ENCODE measurements at places on chromosomes 2 and 18.

DNA sequence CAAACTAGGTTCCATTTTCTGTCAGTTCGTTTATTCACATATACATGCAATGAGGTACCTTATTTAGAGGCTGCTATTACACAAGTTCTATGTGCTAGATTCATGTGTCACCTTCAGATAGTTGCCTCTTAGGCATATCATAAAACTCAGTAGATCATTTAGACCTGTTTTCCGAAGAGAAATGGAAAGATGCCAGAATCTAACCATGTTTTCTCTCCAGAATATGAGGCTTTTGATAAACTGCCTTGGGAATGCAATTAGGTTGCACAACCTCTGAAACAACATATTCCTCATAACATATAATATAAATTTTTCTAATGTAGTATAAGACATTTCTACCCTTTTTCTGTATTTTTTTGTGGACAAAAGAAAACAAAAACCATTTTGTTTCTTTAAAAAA, 108.1 kb downstream of the PRPF40A start:
- H3K4me1 ChIP-seq, result peaks cover 4% of the 10 kb centered on the region
- no peaks in the 10 kb centered on the region for H3K27me3 ChIP-seq
- H3K4me3 ChIP-seq, result no peak overlapping the region
- no peak for DNase-seq

GRCh38 chr2:163736433-163737189, 803 bp upstream of the FIGN start:
- no peaks in the 10 kb centered on the region for H3K4me1 ChIP-seq
- H3K4me3 ChIP-seq, result no peak overlapping the region
- DNase-seq, result no peak
- no peaks in the 10 kb centered on the region for H3K36me3 ChIP-seq
- H3K27ac ChIP-seq, result no peak overlapping the region

GRCh38 chr2:194380011-194380410, 1277.0 kb upstream of the SLC39A10 start:
- no peaks in the 10 kb centered on the region for H3K4me1 ChIP-seq
- no peak for DNase-seq
- H3K27ac ChIP-seq, result no peak overlapping the region
- no peak overlapping the region for H3K4me3 ChIP-seq

DNA sequence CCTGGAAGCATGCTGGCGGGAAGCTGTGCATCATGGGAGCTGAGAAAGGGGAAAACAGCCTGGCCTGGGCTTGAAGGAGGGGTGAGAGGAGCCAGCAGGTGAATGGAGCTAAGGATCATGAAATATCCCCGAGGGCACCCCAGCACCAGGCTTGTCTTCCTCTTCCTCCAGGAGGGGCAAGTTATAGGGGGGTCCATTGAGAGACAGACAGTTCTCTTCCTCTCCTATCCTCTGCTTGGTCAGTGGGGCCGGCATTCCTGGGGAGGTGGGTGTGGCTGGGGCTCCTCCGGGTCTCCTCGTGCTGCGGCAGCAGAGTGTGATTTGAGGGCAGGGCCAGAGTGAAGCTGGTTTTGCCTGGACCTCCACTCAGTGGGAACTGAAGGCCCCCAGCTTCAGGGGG, 78.9 kb downstream of the LIPG start:
- H3K27ac ChIP-seq, result no peak overlapping the region
- H3K27me3 ChIP-seq, result no peaks in the 10 kb centered on the region
- no peak overlapping the region for H3K4me3 ChIP-seq
- no peaks in the 10 kb centered on the region for H3K4me1 ChIP-seq
- no peak for DNase-seq

- no peaks in the 10 kb centered on the region for H3K36me3 ChIP-seq
- DNase-seq, result peak; percentile 20
- no peaks in the 10 kb centered on the region for H3K27me3 ChIP-seq
- peaks cover 3% of the 10 kb centered on the region for H3K4me1 ChIP-seq
- no peak overlapping the region for H3K4me3 ChIP-seq
- H3K27ac ChIP-seq, result peak overlapping the region; percentile 16
Observed at GRCh38 chr2:213232649-213233437, 51.4 kb upstream of the SPAG16 start.

DNA sequence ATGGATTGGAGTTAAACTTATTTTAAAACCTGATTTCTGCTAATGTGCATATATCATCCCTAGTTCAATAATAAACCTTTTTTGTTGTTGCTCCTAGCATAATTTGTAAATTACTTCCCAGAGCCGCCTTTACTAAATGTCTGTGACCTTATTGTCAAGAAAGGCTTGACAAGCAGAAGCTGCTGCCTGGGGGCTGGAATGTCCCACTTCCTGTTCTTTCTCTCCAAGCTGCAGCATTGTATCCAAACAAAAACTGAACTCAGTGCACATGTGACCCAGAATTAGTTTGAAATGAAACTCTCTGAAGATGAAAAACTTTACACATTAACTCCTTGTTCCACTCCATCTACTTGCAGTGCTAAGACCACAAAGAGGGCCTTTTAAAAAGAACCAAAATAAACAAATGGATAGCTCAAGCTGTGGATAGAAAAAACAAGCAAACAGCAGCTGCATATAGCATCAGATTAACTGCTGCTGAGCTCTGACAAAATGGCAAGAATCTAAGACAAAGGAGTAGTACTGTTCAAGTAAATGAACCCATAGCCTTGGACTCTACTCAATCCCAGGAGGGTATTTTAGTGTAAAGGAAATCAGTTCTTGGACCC, 99.8 kb upstream of the NEUROD1 start:
- H3K4me1 ChIP-seq, result no peaks in the 10 kb centered on the region
- H3K36me3 ChIP-seq, result no peaks in the 10 kb centered on the region
- H3K27ac ChIP-seq, result no peak overlapping the region
- DNase-seq, result no peak
- H3K27me3 ChIP-seq, result no peaks in the 10 kb centered on the region

GRCh38 chr2:65647249-65647842, 214.9 kb upstream of the SPRED2 start:
- no peak overlapping the region for H3K4me3 ChIP-seq
- H3K27me3 ChIP-seq, result no peaks in the 10 kb centered on the region
- H3K4me1 ChIP-seq, result no peaks in the 10 kb centered on the region
- H3K27ac ChIP-seq, result no peak overlapping the region
- no peak for DNase-seq
- no peaks in the 10 kb centered on the region for H3K36me3 ChIP-seq

DNA sequence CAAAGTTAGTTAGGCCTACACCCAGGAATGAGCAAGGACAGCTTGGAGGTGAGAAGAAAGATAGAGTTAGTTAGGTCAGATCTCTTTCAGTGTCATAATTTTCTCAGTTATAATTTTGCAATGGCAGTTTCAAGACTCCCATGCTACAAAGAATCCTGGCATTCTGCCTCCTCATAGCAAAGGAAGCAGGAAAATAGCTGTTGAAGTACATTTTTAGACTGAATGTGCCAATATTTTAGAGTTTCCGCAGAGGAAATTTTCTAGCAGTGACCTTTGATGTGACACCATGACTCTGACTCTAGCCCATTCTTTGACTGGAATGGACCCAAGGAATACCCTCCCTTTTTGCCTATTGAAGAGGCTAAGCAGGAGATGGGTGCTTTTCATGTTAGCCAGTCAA, 371.7 kb downstream of the PIK3C3 start:
- no peak for DNase-seq
- H3K4me1 ChIP-seq, result no peaks in the 10 kb centered on the region
- no peaks in the 10 kb centered on the region for H3K36me3 ChIP-seq
- H3K27me3 ChIP-seq, result no peaks in the 10 kb centered on the region

DNA sequence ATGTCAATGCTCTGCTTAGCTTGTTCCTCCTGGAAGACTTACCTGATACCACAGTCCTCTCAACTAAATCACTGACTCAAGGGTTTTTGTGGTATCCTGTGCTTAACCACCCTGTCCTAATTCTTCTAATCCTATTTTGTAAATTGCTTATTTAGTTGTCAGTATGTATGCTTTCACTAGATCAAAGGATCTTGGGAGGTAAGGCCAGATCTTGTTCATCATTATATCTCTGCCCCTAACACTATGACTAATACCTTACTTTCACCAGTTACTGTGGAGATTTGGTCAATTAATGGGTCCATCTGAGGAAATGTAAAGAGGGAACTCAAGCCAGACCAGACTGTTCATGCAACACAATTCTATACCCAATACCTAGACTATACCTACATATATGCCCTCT, 203.2 kb downstream of the GULP1 start:
- H3K27ac ChIP-seq, result no peak overlapping the region
- H3K36me3 ChIP-seq, result no peaks in the 10 kb centered on the region
- no peaks in the 10 kb centered on the region for H3K4me1 ChIP-seq
- no peak overlapping the region for H3K4me3 ChIP-seq
- no peak for DNase-seq

GRCh38 chr2:164937864-164938401, 17.4 kb downstream of the SLC38A11 start:
- H3K4me1 ChIP-seq, result no peaks in the 10 kb centered on the region
- H3K4me3 ChIP-seq, result no peak overlapping the region
- no peaks in the 10 kb centered on the region for H3K27me3 ChIP-seq
- H3K36me3 ChIP-seq, result no peaks in the 10 kb centered on the region

- H3K36me3 ChIP-seq, result no peaks in the 10 kb centered on the region
- H3K4me3 ChIP-seq, result no peak overlapping the region
- no peak for DNase-seq
- H3K4me1 ChIP-seq, result no peaks in the 10 kb centered on the region
- H3K27ac ChIP-seq, result no peak overlapping the region
Observed at GRCh38 chr2:20914087-20914486, 91.2 kb upstream of the LDAH start.

DNA sequence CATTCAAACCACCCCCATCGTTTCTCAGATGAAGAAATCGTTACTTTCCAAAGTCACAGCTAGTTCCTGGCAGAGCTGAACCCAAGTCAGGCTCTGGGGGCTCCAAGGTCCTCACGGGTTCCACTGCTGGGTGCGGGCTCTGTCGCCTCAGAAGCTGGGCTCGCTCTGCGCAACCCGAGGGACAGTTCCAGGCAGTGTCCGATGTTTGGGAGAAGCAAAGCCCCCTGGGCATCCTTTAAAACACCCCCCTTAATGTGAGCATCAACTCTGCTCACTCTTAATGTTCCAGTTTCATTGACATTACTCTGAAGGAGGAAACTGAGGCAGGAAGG, 796 bp downstream of the AOX1 start:
- H3K36me3 ChIP-seq, result no peaks in the 10 kb centered on the region
- H3K27me3 ChIP-seq, result no peaks in the 10 kb centered on the region
- H3K27ac ChIP-seq, result no peak overlapping the region

GRCh38 chr2:230773039-230773773, 60.6 kb downstream of the CAB39 start:
- no peak overlapping the region for H3K27ac ChIP-seq
- H3K4me1 ChIP-seq, result peaks cover 14% of the 10 kb centered on the region
- peaks cover 5% of the 10 kb centered on the region for H3K36me3 ChIP-seq
- DNase-seq, result no peak
- no peak overlapping the region for H3K4me3 ChIP-seq

DNA sequence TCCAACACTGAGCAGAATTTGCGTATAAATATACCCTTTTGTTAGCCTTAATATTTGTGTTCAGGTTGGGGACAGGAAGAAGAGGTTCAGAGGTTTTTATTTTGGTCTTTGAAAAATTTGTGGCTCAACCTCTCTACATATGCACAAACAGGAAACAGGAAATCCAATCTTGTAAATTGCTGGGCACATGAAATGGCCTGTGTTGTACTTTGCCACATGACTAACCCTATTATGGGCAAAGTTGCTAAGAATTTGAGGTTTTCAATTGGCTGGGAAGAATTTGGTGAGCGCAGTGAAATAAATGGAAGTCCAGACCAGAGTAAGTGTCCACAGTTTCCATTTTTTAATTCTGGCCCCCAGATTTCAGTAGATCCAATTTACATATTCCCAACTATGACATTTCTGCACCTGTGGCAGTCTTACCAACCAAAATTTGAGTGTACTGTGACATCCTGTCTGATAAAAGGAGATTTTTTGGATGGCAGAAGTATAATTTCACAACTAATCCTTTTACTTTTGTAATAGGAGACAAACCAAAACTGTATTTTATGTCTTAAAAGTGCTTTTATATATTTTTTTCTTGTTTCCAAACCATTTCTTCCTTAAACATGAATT, 63.6 kb downstream of the COX7A2L start:
- peaks cover 22% of the 10 kb centered on the region for H3K4me1 ChIP-seq
- peak; percentile 84 for DNase-seq

DNA sequence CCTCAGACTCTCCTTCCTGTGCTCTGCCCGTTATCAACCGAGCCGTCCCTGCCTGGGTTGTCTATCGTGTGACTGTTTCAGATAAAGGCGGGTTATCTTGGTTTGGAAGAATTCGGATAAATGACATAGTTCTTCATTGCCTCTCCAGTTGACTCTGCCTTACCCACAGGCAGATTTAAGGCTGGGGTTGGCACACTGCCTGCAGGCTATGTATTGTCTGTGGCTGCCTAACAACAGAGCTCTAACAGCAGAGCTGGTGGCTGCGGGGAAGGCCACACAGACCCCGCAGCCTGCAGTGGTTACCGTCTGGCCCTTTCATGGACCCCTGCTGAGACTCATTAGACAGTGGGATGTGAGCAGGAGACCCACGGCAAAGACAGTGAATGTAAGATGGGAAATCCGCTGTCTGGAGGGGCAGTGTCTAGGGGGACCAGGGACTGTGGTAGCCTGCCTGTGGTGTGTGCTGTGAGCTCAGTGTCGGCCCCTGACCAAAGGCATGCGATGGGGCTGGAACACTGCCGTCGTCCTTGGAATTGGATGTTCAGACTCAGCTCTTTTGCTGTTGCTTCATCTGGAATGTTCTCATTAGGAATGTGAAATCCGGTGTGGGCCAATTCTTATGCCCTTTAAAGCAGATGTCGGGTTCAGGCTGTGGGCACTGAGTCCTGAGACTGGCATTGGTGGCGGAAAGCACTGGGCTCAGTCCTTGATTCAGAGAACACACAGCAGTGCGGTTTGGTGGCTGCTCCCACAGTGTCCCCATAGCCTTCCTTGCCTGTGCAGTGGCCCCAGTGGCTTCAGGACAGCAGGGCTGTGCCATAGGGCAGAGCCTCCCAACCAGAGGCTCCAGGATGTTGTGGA, 44.5 kb downstream of the SH3RF3 start:
- H3K36me3 ChIP-seq, result no peaks in the 10 kb centered on the region
- H3K27me3 ChIP-seq, result peaks cover 4% of the 10 kb centered on the region

GRCh38 chr18:56245866-56246580, 392.4 kb downstream of the TXNL1 start:
- no peaks in the 10 kb centered on the region for H3K36me3 ChIP-seq
- H3K4me3 ChIP-seq, result no peak overlapping the region
- DNase-seq, result no peak
- H3K27ac ChIP-seq, result no peak overlapping the region

DNA sequence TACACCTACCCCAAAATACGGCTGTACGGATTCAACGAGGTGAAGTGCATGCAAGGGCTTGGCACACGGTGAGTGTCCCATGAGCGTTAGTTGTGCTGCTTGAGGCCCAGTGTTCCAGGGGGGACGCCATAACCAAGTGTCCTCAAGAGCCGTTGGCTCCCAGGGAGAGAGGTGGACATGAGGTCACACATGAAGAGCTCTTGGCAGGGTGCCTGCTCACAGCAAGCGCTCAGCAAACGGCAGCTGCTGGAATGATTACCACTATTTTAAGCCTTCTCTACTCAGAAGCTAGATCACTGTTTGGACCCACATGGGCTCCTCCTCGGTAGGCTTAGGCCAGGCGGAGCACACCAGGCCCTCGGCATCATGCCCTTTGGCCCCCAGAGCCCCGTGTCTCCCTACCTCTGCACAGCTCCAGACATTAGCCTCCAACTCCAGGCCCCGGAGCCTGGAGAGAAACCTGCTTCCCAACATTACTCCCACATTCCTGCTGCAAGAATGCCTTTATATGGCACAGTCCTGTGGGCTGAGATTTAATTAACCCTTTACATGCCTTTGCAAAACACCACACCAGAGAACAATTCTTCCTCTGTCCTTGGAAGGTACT, 68.4 kb upstream of the PPP1CB start:
- no peak overlapping the region for H3K4me3 ChIP-seq
- H3K4me1 ChIP-seq, result peaks cover 31% of the 10 kb centered on the region
- H3K36me3 ChIP-seq, result no peaks in the 10 kb centered on the region
